ENCODE measurements at places on chromosomes 2 and 18.

GRCh38 chr2:39991298-39991697 is 212.2 kb upstream of the THUMPD2 start:
- DNase-seq, result no peak

GRCh38 chr18:11982981-11983380 is 1.7 kb downstream of the IMPA2 start:
- DNase-seq, result no peak

GRCh38 chr18:75200071-75200470 is 8.9 kb downstream of the PTGR3 start:
- DNase-seq, result no peak

GRCh38 chr2:109062859-109063700 is 65.9 kb upstream of the SH3RF3 start:
- peak; percentile 3 for DNase-seq

- no peak for DNase-seq
Measured at GRCh38 chr18:46053368-46054095, 18.5 kb downstream of the PSTPIP2 start.

- DNase-seq, result no peak
Measured at GRCh38 chr18:9965711-9966624, 52.2 kb downstream of the VAPA start.

DNA sequence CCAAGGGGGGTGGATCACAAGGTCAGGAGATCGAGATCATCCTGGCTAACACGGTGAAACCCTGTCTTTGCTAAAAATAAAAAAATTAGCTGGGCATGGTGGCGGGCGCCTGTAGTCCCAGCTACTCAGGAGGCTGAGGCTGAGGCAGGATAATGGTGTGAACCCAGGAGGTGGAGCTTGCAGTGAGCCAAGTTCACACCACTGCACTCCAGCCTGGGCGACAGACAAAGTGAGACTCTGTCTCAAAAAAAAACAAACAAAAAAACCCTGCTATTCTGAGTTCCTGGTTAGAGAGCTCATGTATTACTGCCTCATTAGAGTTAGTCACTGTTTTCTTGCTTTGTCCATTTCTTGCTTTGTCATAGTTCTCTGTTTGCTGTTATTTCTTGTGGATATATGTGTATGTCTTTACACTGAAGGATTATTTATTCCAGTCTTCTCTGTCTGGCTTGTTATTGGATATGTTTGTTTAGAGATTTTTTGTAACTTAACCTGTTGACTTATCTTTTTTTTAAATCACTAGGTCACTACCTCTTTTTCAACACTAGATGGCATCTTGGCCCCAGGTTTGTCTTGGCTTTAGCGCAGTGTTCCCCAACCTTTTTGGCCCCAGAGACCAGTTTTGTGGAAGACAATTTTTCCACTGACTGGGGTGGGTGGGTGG is 17.0 kb downstream of the TTLL4 start:
- DNase-seq, result no peak

- no peak for DNase-seq
Measured at GRCh38 chr2:176149939-176150583, 1.3 kb upstream of the HOXD4 start.

DNA sequence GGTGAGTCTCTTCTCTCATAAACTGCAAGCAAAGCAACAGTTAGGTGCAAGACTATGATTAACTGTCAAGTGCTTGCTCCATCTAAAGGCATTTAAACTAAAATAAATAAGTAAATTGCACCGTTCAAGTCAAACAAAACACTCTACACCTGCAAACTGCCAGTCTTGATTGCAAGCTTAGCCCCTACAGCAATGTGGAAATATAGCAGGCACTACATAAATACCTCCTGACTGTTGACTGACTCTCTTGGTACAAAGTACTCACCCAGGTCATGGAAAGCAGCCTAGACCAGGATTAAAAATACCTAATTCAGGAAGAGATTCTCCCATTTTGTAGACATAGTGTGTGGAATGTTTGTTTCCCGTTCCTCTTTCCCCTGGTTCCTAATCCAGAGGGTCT is 176.6 kb upstream of the KLHL29 start:
- DNase-seq, result no peak

GRCh38 chr2:149418065-149418464 is 87.7 kb downstream of the LYPD6 start:
- no peak for DNase-seq

GRCh38 chr2:127157651-127158485 is 50.9 kb upstream of the BIN1 start:
- DNase-seq, result no peak

GRCh38 chr18:48815179-48815515 is 135.6 kb downstream of the SMAD7 start:
- DNase-seq, result no peak

Data from SHP77 treated with DMSO at 0.1 percent for 48 hours (cell line).